ENCODE measurements at places on chromosomes 6 and 20.

DNA sequence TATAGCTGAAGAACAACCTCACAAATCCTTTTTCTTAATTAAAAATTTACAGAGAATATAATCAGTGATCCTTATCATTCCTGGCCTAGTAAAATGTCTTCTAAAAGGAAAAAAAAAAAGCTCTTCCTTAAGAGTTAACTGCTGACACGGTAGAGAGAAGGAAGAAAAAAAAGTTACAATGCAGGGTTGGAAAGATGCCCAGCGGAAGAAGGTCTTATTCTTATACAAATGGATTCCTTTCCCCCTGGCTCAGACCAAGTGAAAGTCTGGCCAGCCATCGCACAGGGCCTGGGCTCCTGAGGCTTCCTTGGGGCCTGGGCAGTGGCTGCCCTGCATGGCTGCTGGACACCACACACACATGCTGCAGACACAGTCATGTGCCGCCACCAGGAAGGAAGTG lies 688.6 kb downstream of the TENT5A start:
- no peak for DNase-seq

- no peak for DNase-seq
Measured at GRCh38 chr20:44695295-44695673, 19.9 kb upstream of the CCN5 start.

GRCh38 chr20:1022871-1023270 lies 20.8 kb upstream of the RSPO4 start:
- no peak for DNase-seq

DNA sequence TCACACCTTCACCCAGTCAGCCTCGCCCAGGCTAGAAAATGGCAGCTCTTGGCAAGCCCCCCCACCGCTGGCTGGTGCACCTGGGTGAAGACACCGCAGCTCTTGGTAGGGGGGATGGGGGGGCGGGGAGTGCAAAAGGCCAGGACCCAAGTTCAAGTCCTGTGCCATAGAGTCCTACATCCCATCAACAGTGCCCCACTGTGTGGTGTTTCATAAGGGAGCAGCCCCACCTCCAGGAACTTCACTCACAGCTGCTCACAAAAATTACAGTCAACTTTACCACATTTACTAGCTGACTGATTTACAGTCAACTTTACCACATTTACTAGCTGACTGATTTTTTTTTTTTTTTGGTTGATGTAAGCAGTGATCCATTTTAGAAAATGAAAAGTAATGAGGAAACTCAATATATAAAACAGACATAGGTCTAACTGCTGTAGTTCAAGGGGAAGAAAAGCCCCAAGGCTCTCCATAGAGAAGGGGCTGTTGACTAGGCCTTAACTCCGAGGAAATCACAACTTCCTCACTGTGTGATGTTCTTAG lies 208.9 kb upstream of the SNX9 start:
- no peak for DNase-seq

- no peak for DNase-seq
Measured at GRCh38 chr6:113701552-113702254, 155.4 kb upstream of the MARCKS start.

DNA sequence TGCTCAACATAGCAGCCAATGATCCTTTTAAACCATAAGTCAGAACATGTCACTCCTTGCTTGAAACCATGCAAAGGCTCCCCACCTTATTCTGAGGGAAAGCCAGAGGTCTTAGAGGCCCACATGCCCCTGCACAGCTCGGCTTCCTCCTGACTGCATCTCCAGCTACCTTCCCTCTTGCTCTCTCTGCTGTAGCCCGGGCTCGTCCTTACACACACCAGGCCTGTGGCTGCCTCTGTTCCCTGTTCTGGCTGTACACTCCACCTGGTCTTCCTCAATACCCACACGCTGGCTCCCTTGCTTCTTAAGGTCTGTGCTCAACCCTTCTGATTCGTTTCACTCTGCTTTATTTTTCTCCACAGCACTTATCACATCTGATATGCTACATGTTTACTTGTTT lies 116.2 kb downstream of the TNFAIP3 start:
- DNase-seq, result no peak

GRCh38 chr6:34232901-34233300 lies 3.8 kb upstream of the HMGA1 start:
- DNase-seq, result no peak

DNA sequence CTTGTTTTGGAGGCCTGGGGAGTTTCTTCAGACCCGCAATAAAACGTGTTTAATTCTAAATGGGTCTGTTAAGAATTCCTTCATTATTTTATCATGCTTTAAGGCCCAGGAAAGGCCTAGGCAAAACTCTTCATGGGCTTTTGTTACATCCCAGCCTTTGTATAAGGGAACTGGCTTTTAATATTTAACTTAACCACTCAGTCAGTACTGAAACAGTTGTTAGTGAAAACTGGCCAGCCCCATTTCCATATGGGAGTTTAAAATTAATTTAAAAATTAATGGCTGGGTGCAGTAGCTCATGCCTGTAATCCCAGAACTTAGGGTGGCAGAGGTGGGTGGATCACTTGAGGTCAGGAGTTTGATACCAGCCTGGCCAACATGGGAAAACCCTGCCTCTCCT lies 213.2 kb upstream of the FKBP1C start:
- no peak for DNase-seq

DNA sequence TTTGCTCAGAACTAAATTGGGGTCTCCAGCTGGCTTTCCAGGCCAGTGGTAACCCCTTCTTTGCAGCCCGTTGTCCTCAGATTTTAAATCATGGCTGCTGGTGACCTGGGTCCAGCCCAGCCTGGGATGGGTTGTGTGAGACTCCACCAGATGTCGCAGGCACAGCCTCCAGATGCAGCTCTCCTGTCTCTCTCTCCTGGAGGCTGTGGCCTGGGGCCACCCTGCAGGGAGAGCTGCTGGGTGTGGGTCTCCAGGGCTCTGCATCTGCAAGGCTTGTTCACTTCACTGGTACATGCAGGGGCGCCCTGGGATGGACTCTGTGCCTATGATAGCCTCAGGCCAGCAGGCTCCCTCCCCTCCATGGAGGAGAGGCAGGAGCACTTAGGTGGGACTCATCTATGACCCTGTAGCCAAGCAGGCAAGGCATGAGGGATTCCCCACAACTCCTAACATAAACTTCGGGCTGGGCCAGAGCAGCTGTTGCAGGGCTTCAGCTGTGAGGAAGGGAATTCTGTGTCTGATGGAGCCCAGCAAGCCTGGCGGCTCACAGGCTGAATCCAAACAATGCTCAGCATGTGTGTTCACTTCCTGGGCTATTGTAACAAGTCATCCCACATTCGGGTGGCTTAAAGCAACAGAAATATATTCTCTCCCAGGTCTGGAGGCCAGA lies 94.7 kb upstream of the NXT1 start:
- DNase-seq, result no peak

Data from cerebellar nuclear complex (tissue), 1 donor.